Activated T-helper 17 cell treated with anti-CD3 and anti-CD28 coated beads, Interleukin-2, amount 50 U/mL, for 72 hours (primary cell): ENCODE measurements at places on chromosomes 16 and 17. TPM values are rescaled to one million over a fixed set of nuclear protein-coding genes. Genes with fewer than 3 reads are reported as not detected.

The KANSL1 gene
- 83.6 TPM for total RNA-seq

The CCDC40 gene
- 0.69 TPM for total RNA-seq

The P2RX1 gene
- 1.6 TPM for total RNA-seq

The ALOXE3 gene
- 0.13 TPM for total RNA-seq

The HASPIN gene
- total RNA-seq, result 21.5 TPM

The CCL7 gene
- total RNA-seq, result not detected

The TERB1 gene
- 0.34 TPM for total RNA-seq

The SAMD14 gene
- 0.84 TPM for total RNA-seq

- no peak overlapping the region for H3K27ac ChIP-seq
- no peak overlapping the region for H3K4me3 ChIP-seq
- peaks cover 53% of the 10 kb centered on the region for H3K36me3 ChIP-seq
These were observed 173.0 kb upstream of the RBL2 start for GRCh38 chr16:53261276-53261675.

DNA sequence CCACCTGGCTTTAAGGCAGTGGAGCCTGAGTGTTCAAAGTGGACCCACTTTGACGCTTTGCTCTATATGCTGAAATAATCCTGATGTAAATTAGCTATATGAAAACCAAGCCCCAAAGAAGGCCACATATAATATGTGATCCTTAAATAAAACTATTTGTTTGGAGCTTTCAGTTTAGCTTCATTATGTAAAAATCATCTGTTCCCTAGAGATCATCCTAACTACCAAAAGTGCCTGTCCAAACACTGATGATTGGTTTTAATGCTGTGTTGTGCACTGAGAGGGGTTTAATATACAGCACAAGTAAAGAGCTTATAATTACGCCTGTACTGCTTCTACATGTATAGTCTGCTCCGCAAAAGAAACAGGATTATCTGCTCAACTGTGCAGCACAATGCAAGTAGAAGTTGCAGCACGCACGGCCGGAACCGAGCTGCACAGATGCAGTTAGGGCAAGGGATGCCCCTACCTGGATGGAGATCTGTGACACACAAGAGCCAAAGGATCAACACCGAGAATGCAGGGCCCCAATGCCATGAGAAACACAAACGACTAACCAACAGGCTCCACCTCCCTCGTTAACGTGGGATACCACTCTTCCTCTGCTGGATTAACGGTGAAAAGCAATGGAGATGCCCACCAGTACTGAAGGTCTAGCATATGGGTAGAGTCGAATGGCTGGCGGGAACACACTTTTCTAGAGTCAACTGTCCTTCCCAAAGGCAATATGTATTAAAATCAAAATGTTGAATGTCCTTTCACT is 20.5 kb downstream of the USP7 start:
- no peaks in the 10 kb centered on the region for H3K27me3 ChIP-seq
- H3K4me3 ChIP-seq, result peak overlapping the region; percentile 54
- H3K36me3 ChIP-seq, result no peaks in the 10 kb centered on the region

- H3K36me3 ChIP-seq, result no peaks in the 10 kb centered on the region
- ATAC-seq, result peak; percentile 70
- no peak overlapping the region for H3K4me3 ChIP-seq
- H3K27me3 ChIP-seq, result peaks cover 20% of the 10 kb centered on the region
- peaks cover 5% of the 10 kb centered on the region for H3K4me1 ChIP-seq
These were observed 28.2 kb downstream of the ACTG1 start for GRCh38 chr17:81484195-81484979.

DNA sequence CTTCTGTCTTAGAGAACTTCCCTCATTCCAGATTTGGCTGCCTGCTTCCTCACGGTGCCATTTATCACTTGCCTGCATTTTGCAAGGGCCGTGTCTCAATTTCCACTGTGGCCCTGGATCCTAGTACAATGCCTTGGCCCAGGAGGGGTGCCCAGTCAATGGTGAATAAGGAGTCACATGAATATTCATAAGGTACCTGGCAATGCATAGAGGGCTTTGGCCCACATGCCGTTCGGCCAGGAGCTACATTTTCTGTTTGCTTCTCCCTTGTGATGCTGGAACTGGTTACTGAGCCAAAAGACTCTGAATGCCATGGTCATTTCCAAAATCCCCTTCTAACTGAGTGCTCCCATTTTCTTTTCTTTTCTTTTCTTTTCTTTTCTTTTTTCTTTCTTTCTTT is 4.8 kb upstream of the PIRT start:
- H3K27ac ChIP-seq, result no peak overlapping the region
- H3K27me3 ChIP-seq, result peaks cover 7% of the 10 kb centered on the region
- no peaks in the 10 kb centered on the region for H3K36me3 ChIP-seq
- no peak for ATAC-seq

GRCh38 chr17:68860941-68861340 is 94.3 kb downstream of the ABCA8 start:
- no peaks in the 10 kb centered on the region for H3K36me3 ChIP-seq
- no peak for ATAC-seq
- no peaks in the 10 kb centered on the region for H3K4me1 ChIP-seq
- H3K4me3 ChIP-seq, result no peak overlapping the region

GRCh38 chr17:320809-321385 is 31.7 kb downstream of the RPH3AL start:
- no peak overlapping the region for H3K4me3 ChIP-seq
- H3K27me3 ChIP-seq, result no peaks in the 10 kb centered on the region
- H3K36me3 ChIP-seq, result no peaks in the 10 kb centered on the region
- no peak for ATAC-seq

GRCh38 chr16:11604783-11605563 is 18.3 kb upstream of the LITAF start:
- no peak overlapping the region for H3K27ac ChIP-seq
- H3K36me3 ChIP-seq, result no peaks in the 10 kb centered on the region
- H3K4me3 ChIP-seq, result no peak overlapping the region
- H3K27me3 ChIP-seq, result peaks cover 3% of the 10 kb centered on the region

DNA sequence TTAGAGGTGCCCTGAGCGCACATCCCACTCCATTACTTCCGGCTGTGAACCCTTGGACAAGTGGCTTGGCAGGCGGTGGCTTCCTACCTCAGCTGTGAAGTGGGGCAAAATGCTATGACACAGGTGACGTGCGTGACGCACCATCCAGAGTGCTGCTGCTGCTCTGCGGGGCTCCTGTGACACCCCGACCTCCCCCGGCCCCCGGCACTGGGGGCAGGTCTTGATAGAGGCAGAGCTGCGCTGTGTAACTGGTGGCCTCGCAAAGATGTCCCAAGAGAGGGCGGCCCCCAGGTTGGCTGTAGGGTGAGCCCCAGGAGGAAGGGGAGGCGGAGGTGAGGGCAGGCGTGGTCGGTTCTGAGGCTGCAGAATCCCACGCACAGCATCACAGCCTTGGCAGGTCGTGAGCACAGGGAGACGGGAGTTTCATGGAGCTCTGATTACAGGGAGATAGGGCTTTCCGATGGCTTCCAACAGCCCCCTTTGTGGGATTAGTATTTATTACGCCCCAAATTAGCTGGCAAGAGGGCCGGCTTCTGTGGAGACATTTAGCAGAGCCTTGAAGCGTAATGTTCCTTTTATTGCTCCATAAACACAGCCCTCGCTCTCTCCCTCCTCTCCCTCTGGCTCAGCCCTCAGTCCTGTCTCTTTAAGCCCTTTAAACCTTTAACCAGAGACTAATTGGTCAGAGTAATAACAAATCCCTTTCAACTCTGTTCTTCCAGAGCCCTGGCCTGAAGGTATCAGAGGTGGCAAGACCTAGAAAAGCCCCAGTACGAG is 328.1 kb downstream of the C16orf95 start:
- no peak overlapping the region for H3K27ac ChIP-seq
- no peaks in the 10 kb centered on the region for H3K4me1 ChIP-seq
- no peak for ATAC-seq

- H3K27ac ChIP-seq, result no peak overlapping the region
- peaks cover 7% of the 10 kb centered on the region for H3K4me1 ChIP-seq
- H3K4me3 ChIP-seq, result no peak overlapping the region
- peaks cover 12% of the 10 kb centered on the region for H3K36me3 ChIP-seq
These were observed 26.8 kb downstream of the MEAK7 start for GRCh38 chr16:84477661-84478060.

DNA sequence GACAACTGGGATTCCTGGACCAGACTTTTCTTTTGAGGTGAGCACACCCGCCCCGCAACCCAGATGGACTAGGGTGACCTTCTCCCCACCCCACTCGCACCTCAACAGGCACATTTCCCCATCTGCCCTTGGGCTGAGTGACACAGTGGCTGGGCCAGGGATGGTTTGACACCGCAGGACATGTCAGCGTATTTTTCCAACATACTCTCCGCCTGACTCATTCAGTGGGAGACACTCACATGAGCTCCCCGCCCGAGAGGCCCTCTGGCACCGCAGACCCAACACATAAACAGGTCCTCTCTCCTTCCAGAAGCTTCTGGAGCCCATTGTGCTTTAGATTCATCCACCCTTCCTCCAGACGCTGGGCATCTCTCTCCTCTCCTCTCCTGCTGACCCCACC is 69.4 kb downstream of the ZDHHC7 start:
- no peaks in the 10 kb centered on the region for H3K4me1 ChIP-seq
- no peak for ATAC-seq
- H3K27me3 ChIP-seq, result peaks cover 6% of the 10 kb centered on the region
- no peak overlapping the region for H3K4me3 ChIP-seq

DNA sequence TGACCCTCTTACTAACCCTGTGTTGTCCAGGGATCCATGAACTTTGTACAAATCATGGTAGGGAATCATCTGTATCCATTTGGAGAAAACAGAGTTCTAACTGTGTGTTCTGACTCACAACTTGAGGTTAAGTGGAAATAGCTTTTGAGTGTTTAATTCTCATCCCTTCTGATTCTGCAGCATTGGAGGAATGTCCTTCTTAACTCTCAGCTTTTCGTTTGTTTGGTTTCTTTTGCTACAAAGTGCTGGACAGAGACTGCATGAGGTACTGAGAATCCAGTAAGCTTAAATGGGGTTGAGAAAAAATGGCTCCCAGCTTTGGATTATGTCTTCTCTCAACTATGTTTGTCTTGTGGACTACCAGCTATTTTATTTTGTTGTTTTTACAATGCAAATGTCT is 352.1 kb upstream of the KIF2B start:
- no peak for ATAC-seq
- no peak overlapping the region for H3K4me3 ChIP-seq

DNA sequence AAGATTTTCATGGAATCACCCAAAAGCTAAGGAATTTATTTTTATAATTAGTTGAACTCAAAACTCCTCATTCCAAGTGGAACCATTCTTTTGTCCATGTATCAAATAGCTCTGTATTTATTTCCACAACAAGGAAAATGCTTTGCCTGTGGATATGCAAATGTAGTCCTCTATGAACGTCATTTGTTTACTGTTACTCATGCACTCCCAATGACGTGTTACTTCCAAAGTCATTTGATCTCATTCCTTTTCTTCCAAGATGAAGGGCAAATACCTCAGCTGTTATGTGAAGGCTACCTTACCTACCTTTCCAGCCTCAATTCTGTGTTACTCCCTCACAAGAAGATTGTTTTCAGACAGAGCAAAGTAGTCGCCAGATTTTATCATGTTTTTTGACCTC is 83.7 kb downstream of the ITFG1 start:
- peaks cover 36% of the 10 kb centered on the region for H3K36me3 ChIP-seq
- ATAC-seq, result no peak
- H3K27ac ChIP-seq, result no peak overlapping the region
- peaks cover 3% of the 10 kb centered on the region for H3K4me1 ChIP-seq
- no peaks in the 10 kb centered on the region for H3K27me3 ChIP-seq

DNA sequence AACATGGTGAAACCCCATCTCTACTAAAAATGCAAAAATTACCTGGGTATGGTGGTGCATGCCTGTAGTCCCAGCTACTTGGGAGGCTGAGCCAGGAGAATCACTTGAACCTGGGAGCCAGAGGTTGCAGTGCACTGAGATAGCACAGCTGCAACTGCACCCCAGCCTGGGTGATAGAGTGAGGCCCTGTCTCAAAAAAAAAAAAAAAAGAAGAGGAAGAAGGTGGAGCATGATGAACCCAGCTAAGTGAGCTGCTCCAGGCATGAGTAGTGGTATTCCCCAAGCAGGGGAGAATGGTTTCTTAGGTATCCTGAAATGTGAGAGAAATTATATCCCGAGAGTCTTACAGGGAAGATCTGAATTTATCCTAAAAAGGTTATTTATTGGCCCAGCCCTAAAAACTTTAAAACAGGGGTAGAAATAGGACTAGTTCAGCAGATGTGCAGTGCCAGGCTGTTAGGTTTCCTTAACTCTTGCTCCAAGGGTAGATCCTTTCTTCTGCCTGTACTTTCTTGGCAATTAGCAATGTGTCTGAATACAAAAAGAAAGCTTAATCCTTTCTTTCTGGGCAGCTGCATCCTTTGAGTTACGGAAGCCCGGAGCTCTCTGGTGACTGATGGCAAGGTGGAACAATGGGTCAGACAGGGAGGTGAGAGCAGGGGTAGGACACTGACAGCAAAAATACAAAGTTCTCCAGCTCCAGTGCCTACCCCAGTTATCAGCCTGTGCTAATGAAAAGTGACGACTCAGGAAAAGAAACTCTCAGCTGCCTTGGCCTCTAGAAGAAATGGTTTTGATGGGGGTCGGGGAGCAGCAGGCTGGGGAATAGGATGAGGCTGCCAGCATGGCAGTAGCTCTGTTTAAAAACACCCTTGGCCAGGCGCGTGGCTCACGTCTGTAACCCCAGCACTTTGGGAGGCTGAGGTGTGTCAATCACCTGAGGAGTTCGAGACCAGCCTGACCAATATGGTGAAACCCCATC is 36.5 kb upstream of the TOB1 start:
- no peaks in the 10 kb centered on the region for H3K27me3 ChIP-seq
- ATAC-seq, result no peak
- peaks cover 31% of the 10 kb centered on the region for H3K4me1 ChIP-seq
